ENCODE measurements at places on chromosomes 4 and X. TPM values are rescaled to one million over a fixed set of nuclear protein-coding genes. Genes with fewer than 3 reads are reported as not detected.

- no peak for DNase-seq
Observed at GRCh38 chr4:528296-528695, 29.3 kb downstream of the PIGG start.

DNA sequence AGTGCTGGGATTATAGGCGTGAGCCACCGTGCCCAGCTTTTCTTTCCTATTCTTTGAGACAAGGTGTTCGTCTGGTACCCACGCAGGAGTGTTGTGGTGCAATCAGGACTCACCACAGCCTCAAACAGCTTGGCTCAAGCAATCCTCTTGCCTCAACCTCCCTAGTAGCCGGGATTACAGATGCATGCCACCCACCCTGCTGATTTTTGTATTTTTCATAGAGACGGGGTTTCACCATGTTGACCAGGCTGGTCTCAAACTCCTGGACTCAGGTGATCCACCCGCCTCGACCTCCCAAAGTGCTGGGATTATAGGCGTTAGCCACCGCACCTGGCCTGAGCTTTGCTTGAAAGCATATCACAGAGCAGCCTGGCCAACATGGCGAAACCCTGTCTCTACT is 1.5 kb upstream of the CRLF2 start:
- peak; percentile 37 for DNase-seq

- DNase-seq, result no peak
Observed at GRCh38 chrX:39460499-39460898, 637.3 kb downstream of the BCOR start.

DNA sequence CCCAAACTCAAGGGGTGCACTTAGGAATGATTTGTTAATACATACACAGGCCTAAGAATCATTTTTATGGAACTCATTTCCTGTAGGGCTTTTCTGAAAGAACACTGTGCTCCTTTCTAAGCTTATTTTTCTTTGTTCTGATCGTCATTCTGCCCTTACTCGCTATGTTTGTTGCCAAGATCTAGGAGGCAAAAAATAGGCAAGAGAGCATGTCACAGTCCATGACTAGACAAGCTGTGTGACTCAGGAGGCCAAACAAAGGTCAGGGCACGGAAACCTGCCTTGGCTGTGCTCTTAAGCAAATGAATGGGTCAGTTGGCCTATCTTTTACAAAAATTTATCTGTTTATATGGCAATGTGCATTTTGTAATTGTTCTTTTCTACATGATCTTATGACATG is 42.5 kb upstream of the C1GALT1C1 start:
- peak; percentile 58 for DNase-seq

GRCh38 chrX:23737413-23737812 is 5.7 kb downstream of the ACOT9 start:
- no peak for DNase-seq

The GYPE gene
- total RNA-seq, result 1.2 TPM

DNA sequence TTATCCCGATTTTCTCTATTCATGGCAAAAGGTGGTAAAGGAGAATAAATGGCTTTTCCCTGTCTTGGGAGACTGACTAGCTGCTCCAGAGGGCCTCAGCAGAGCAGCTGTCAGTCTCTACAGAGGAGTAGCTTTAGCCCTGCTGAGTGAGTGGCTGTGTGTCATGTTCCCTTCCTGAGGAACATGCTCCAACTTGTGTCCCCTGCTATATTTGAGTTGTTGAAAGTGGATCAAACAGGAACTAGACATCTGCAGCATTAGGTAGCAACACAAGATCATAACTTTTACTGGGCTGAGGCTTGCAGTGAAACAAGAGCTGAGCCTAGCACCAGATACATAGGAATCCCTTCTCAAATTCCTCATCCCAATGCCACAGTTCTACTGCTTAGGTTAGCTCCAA is 26.7 kb upstream of the PLAC1 start:
- DNase-seq, result no peak

The DCLK2 gene
- 13.6 TPM for total RNA-seq

The RTL5 gene
- total RNA-seq, result 16.2 TPM

The KLHL2 gene
- 30.8 TPM for total RNA-seq

DNA sequence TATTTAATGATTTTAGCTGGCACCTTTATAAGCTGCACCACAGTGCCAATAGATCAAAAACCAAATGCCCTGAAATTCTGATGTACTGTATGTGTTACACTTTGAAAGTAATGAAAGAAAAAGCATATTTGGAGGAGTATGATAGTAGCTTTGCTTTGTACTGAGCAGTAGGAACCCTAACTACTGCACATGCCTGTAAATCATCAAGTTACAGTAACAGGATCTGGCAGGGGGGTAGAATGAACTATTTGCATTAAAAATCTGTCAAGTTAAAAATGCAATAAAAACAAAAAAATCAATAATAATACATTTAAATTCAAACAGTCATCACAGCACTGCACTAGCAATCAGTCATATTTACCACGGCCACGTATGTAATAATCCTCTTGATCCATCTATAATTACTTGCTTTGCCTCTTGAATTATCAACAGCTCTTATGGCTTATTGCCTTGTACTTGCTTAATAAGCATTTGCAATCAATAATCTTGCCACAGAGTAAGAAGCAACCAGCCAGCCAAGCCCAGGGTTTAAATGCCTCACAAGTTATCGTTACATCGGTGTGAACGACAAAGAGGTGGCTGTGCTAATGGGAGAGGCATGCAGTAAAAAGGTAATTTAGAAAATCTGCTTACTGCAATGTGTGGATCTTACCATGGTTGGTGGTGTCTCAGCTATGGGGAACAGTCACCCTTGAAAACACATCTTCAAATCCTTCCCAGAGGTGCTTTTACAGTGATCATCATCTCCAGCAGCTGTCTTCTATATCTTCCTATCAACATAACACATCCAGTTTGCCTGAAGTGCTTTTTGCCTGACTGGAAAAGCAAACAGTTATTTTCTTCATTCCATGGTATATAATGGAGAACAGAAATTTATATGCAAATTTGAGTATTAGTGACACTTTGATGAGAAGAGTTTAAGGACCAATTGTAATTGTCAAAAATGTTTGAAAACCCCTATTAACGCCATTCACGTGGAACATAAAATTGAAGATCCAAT is 1812.1 kb upstream of the ADGRL3 start:
- no peak for DNase-seq

GRCh38 chrX:150635952-150636351 is 57.2 kb upstream of the MTMR1 start:
- DNase-seq, result no peak

- DNase-seq, result no peak
Observed at GRCh38 chr4:41058426-41058825, 155.9 kb downstream of the APBB2 start.

The SSX3 gene
- total RNA-seq, result not detected

DNA sequence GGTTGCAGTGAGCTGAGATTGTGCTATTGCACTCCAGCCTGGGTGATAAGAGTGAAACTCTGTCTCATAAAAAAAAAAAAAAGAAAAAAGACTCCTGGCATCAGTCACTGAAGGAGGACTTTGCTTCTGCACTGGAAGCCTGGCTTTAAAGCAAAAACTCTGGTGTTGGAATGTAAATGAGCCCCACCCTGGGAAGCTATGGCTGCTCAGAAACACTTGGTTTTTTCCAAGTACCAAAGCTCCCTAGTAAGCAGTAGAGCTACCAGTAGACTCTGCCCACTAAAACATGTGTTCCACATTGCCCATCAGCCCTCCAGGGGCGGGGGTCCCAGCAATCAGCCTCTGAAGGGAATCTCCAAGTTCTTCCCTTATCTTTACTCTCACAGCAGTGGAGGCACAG is 154.4 kb downstream of the SHROOM3 start:
- DNase-seq, result no peak

Measured in sciatic nerve (tissue), 2 donors.